ENCODE measurements at places on chromosomes 1 and 21.

- H3K27ac ChIP-seq, result peak overlapping the region; percentile 96
- no peak overlapping the region for H3K4me3 ChIP-seq
- no peaks in the 10 kb centered on the region for H3K27me3 ChIP-seq
- peaks cover 63% of the 10 kb centered on the region for H3K4me1 ChIP-seq
- DNase-seq, result peak; percentile 96
- H3K36me3 ChIP-seq, result peaks cover 5% of the 10 kb centered on the region
Observed at GRCh38 chr1:181044449-181044966, 10.7 kb downstream of the MR1 start.

DNA sequence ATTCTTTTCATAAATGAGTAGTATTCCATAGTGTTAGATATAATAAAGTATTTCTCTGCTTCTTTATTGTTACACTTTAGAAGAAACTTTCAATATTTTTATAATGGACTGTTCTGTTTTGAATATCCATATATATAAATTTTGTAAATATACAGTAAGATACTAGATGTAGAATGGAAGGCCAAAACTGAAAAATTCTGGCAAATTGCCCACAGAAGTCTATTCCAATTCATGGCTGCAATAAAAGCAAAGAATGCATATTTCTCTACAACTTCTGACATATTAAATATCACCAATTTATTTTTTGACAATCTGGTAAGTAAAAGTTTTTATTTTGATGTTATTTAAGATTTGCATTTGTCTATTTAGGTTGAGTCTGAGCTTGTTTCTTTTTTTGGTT lies 532.5 kb downstream of the NCAM2 start:
- H3K27ac ChIP-seq, result no peak overlapping the region
- H3K4me1 ChIP-seq, result no peaks in the 10 kb centered on the region
- H3K36me3 ChIP-seq, result no peaks in the 10 kb centered on the region
- H3K27me3 ChIP-seq, result no peaks in the 10 kb centered on the region
- DNase-seq, result no peak

DNA sequence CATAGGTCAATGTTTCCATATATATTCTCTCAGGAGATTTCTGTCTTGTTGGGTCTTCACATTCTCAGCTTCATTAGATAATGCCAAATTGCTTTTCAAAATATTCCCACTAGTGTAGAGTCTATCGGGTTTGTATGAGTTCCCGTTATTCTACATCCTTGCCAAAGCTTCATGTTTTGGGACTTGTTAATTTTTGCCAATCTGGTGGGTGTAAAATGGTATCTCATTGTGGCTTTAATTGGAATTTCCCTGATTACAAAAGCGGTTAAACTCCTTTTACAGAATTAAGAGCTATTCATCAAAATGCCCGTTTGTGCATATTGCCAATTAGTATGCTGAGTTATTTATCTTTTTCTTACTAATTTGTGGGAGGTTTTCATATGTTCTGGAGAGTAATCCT lies 708.4 kb upstream of the ADAMTS5 start:
- no peaks in the 10 kb centered on the region for H3K36me3 ChIP-seq
- no peak for DNase-seq
- H3K4me1 ChIP-seq, result no peaks in the 10 kb centered on the region
- H3K27me3 ChIP-seq, result no peaks in the 10 kb centered on the region

DNA sequence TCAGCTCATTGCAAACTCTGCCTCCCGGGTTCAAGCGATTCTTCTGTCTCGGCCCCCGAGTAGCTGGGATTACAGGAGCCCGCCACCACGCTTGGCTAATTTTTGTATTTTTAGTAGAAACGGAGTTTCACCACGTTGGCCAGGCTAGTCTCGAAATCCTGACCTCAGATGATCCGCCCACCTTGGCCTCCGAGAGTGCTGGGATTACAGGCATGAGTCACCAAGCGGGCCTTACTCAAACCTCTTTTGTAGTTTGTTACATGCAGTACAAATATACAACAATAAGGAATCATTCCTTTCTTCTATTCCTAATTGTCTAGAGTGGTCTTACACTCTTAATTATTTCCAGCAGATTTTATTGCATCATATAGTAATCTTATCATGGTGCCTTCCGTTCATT lies 16.6 kb downstream of the SPATA17 start:
- no peaks in the 10 kb centered on the region for H3K27me3 ChIP-seq
- no peaks in the 10 kb centered on the region for H3K36me3 ChIP-seq
- DNase-seq, result no peak
- H3K4me3 ChIP-seq, result no peak overlapping the region
- H3K4me1 ChIP-seq, result no peaks in the 10 kb centered on the region

DNA sequence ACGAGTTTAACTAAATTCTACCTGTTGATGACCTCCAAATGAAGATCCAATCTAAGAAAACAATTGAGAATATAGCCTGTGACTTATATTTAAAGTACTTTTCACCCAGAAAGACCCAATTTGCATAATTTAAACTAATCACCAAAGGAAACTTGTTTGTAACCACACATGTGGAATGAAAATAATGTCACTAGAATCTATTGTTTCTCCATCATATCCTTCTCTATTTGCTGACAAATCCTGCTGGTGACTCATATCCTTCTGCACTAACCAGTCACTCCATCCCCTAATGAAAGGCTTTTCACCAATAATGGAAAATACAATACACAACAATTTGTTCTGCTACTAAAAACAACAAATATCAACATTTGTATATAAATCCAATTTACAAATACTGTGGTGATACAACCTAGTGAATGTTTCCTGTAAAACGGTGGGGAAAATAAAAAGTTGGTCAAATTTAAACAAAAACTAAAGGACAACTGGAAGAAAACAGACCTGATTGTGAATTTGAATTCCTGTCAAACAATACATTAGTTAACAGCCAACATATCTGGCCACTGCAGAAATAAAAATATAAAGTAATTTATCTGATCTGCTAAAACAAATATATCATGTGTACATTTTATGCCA lies 6.5 kb downstream of the PTP4A2 start:
- H3K4me3 ChIP-seq, result no peak overlapping the region
- H3K27me3 ChIP-seq, result no peaks in the 10 kb centered on the region
- peaks cover 98% of the 10 kb centered on the region for H3K4me1 ChIP-seq
- DNase-seq, result peak; percentile 85
- peaks cover 5% of the 10 kb centered on the region for H3K36me3 ChIP-seq
- H3K27ac ChIP-seq, result no peak overlapping the region

DNA sequence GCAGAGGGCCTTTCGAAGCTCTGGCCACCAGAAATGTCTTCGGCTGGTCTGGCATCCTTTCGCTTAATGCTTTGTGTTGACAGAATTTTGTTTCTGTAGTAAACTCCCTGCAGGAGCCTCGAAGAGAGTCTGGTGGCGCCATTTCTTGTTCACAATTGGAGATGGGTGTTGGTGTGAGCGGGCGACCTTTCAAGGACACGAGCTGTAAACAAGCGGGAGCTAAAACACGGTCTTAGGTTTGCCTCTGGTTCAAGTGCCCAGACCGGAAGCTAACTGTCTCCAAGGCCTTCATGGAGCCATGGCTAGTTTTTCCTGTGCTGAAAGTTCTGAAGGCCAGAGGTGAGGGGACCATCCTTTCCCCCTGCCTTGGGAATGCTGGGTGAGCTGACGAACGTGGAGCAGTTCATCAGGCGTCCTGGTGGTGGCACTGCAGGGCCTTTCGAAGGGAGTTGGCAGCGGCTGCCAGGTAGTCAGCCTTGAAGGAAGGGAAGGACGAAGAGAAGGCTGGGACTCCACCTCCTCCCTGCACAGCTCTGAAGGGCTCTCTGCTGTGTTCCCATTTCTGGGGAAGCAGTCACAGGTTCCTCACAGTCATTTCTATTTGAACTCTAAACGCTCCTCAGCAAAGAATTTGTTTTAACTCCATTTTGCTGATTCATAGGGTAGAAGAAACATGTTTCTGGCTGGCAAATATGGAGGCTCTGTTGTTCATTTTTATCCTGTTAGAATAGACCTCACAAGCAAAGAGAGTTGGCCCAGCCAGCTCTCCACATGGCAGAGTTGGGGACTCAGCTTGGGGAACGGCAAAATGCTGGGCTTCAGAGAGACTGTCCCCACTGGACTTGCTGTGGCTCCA lies 35.2 kb downstream of the URB2 start:
- no peak overlapping the region for H3K27ac ChIP-seq
- H3K27me3 ChIP-seq, result no peaks in the 10 kb centered on the region
- H3K4me3 ChIP-seq, result no peak overlapping the region

GRCh38 chr1:10253755-10254154 lies 43.4 kb downstream of the KIF1B start:
- no peak overlapping the region for H3K4me3 ChIP-seq
- DNase-seq, result no peak
- H3K27me3 ChIP-seq, result no peaks in the 10 kb centered on the region
- H3K4me1 ChIP-seq, result peaks cover 9% of the 10 kb centered on the region

DNA sequence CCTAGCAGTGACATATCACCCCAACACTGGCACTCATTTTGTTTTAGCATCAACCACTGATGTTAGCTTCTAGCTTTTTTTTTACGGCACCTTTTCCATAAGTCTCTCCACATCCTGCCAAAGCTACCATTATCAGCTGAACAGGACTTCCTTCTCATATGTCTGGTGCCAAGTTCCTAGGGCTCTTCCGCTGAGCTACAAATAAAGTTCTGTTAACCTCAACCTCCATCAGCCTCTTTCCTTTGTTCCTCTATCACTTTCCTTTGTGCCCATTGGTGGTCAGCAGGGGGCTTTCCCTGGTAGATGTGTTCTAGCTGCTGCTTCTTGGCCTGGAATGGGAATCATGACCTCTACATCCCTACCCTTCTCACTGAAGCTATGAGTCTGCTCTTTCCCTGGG lies 163.8 kb downstream of the FAF1 start:
- DNase-seq, result no peak
- H3K4me3 ChIP-seq, result no peak overlapping the region
- no peak overlapping the region for H3K27ac ChIP-seq
- H3K27me3 ChIP-seq, result no peaks in the 10 kb centered on the region
- H3K4me1 ChIP-seq, result no peaks in the 10 kb centered on the region

DNA sequence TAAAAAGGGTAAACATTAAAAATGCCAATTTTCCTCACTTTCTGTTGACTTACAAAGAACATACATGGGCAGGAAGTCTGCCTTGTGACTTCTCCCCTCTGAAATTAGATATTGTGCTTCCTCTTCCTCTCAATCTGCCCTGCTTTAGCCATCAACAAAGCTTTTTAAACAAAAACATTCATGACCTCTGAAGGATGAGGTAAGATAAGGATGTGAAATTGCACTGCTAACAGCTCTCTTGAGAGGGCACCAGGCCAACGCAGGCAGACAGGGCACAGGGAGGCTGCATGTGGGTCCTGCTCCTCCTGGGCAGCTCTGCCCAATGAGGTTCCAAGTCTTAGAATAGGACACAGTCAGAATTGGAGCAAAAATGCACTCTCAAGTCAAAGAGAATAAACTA lies 62.1 kb downstream of the DEGS1 start:
- H3K36me3 ChIP-seq, result peaks cover 17% of the 10 kb centered on the region
- H3K4me3 ChIP-seq, result peak overlapping the region; percentile 38
- peak overlapping the region; percentile 84 for H3K27ac ChIP-seq

DNA sequence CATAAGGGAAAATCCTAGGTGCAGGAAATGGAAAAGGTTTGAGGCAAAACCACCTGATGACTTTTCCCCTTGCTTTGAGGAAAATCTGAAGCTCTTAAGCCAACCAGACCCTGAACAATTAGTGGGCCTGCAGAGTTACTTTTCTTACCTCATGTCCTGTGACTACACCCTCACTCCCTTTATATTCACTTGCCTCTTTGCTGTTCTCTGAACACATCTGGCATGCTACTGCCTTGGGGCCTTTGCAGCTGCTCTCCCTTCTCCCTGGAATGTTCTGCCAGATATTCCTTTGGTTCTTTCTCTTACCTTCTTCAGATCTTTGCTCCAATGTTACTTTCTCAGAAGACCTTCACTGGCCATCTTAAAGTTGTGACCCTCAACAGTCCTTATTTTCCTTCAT lies 21.8 kb downstream of the RPTN start:
- DNase-seq, result no peak
- H3K27ac ChIP-seq, result no peak overlapping the region
- H3K4me1 ChIP-seq, result no peaks in the 10 kb centered on the region
- peaks cover 22% of the 10 kb centered on the region for H3K27me3 ChIP-seq
- no peaks in the 10 kb centered on the region for H3K36me3 ChIP-seq

DNA sequence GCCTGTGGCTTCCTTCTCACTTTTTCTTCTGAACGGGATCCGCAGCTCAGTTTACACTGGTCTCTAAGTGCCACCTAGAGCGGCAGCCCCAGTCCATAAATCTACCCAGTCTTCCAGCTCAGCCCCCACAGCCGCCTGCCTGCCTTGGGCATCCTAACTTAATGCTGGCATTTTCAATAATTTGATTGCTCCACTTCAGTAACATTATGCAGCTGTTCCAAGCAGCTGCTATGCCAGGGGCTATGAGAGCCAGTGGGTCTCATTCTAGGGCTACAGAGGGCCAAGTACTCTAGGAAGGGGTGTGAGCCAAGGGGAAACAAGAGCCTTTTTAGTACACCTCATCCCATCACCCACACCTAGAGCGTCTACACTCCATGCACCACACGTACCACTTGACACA lies 48.4 kb upstream of the COA6 start:
- no peaks in the 10 kb centered on the region for H3K27me3 ChIP-seq
- no peak for DNase-seq
- H3K4me3 ChIP-seq, result no peak overlapping the region
- H3K27ac ChIP-seq, result no peak overlapping the region
- H3K36me3 ChIP-seq, result no peaks in the 10 kb centered on the region
- H3K4me1 ChIP-seq, result peaks cover 29% of the 10 kb centered on the region

DNA sequence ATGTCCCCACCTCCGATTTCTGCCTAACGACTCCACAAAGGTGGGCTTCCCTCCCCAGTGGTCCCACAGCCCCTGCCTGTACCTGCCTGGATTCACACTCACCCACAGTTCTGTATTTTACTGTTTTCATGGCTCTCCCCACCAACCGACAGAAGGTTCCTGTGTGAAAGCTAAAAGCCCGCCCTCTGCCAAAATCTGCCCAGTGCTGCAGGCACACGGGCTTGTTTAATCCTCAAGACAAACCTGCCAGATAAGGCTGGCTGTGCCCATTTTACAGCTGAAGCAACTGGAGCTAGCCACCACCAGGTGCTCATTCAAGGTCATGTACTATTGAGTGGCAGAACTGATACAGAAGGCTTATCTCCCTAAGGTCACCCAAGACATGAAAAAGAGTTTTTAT lies 114.5 kb downstream of the HIVEP3 start:
- H3K27me3 ChIP-seq, result no peaks in the 10 kb centered on the region
- H3K36me3 ChIP-seq, result no peaks in the 10 kb centered on the region
- H3K4me3 ChIP-seq, result no peak overlapping the region
- peaks cover 57% of the 10 kb centered on the region for H3K4me1 ChIP-seq

GRCh38 chr21:21019681-21020080 lies 21.5 kb downstream of the NCAM2 start:
- H3K4me3 ChIP-seq, result no peak overlapping the region
- no peak overlapping the region for H3K27ac ChIP-seq
- DNase-seq, result no peak
- no peaks in the 10 kb centered on the region for H3K27me3 ChIP-seq
- no peaks in the 10 kb centered on the region for H3K36me3 ChIP-seq

Measured in CD14-positive monocyte (primary cell).